ENCODE measurements at places on chromosomes 12 and 14.

DNA sequence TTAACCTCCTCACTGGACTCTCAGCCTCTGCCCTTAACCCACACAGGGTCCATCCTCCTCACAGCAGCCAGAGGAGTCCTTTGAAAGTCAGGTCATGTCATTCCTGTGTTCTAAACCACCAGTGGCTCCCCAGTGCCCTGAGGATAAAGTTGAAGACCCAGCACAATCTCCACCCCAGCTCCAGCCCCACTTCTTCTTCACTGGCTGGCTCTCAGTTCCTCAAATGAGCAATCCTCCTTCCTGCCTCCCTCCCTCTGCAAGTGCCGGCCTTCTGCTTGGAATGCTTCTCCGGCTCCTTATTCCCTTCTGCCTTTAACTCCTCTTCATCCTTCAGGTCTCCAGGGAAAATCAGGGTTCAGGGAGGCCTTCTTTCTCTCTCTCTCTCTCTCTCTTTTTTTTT lies 32.0 kb upstream of the SPPL3 start:
- no peak for DNase-seq

DNA sequence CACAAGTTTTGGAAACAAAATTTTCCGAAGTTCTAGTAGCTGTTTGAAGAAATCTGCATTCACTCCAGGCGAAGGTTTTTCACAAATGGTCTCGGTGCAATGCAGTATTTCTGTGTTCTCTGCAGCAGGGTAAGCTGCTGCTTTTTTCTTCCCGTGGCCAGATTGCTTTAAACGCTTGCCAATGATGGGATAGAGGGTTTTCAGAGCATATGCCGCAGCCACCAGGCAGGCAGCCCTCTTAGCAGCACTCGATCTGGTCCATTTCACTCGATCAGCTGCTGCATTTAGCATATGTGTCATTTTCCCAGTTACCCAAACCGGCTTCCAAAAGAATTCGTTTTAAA lies 315 bp downstream of the ABCD2 start:
- DNase-seq = no peak

- DNase-seq = no peak
Measured at GRCh38 chr12:25524366-25524765, 28.7 kb downstream of the LMNTD1 start.

GRCh38 chr12:57590864-57591781 lies at the start of gene PIP4K2C:
Gene PIP4K2C, plus strand, starts transcription at chr12:57591192. Its CDS starts 98 bp downstream, at chr12:57591290.
- DNase-seq = peak; percentile 57

DNA sequence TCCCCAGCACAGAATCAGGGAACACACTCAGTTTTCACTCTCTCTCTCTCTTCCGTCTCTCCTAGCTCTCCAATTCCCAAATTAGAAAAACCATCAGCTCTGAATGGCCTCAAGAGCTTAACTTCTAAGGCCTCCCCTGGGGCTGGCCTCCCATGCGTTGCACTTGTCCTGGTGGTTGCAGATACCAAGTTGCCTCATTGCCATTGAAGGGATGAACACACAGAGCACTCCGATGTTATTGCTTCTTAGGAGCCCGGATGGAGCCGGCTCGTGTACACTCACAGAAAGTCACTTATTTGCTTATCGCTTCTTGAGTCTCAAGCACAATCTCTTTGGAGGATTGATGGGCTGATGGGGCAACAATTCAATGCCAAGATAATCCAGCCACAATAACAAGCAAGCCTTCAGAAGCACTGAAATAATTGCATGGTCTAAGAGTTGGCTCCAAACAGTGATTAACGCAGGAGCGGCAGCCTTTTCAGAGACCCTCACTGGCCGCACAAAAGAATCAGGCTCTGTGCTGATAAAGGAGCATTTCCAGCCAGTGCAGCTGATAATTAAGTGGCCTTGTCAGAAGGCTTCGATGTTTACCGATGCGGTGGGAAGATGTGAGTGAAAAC lies 175.8 kb upstream of the TMEM132C start:
- DNase-seq = no peak

DNA sequence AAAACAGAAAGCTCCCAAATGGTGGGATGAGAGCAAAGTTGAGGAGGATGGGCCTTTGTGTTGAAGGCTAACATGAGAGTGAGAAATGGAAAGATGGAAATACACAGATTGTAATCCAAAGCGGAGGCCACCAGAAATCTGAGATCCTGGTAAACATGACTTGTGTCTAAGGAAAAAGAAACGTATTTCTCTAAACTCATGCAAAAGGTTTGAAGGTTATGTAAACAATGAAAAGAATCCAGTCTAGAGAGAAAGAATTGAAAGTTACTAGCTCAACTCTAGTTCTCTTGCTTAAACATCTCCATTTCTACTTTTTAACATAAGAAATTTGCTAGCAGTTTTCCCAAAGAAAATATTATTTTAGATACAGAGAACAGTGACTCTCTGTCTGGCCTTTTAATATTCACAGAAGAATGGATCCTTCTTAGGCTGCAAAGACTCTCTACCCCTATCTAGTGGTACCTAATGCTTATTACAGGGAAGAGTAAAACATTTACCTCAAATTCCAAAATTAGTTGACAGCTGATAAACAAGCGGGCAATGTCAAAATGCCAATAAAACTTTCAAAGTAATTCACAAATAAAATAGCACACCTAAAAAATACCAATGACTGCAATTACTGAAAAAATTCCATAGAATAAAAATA lies 75.8 kb upstream of the SOX5 start:
- no peak for DNase-seq

GRCh38 chr12:8037046-8037663 lies 4.6 kb downstream of the FOXJ2 start:
- DNase-seq = no peak

DNA sequence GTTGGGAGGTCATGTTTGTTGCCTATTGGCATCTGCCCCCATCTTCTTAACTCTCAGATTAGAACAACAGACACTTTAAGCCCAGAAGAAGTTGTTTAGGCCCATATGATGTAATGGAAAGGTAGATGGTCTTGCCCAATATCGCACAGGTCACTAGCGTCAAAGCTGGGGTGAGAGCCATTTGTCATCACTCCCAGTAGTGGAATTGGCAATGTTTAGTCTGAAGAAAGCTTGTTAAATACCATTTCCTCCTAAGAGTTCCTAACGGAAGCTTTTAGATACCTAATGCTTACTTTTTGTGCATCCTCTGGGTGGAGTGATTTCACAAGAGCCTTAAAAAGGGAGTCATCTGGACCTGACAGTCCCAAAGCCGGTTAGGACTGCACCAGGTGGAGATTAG lies 125.4 kb downstream of the DACT1 start:
- DNase-seq = no peak

DNA sequence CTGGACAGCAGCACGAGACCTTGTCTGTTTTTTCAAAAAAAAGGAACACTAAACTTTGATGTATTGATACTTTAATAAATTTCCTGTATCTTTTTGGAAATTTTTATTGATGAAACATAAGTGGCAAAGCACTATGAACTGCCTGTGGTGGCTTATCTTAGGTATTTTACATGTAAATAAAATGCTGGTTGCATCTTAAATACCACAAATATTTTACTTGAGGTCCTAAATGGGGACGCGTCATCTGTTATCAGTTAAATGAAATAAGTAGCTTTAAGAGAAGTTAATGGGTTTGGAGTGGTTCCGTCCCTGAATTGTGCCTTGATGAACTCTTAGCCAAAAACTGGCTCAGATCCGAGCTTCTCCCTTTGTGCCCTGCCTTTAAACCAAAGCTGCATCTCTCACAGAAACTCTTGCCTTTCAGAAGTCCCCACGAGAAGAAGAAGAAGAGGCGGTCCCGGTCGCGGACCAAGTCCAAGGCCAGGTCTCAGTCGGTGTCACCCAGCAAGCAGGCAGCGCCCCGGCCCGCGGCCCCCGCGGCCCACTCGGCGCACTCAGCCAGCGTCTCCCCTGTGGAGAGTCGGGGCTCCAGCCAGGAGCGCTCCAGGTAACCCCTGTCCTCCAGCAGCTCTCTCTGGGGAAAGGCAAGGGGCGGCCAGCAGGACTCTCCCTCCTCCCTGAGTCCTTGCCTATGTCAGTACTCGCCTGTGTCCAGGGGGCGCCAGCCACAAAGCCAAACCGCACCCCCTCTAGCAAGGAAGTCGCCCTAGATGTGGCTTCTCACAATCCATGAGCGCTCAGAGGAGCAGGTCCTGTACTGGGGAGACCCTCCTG lies 31.2 kb upstream of the MMP17 start:
- no peak for DNase-seq

GRCh38 chr12:3841783-3842182 lies 31.4 kb downstream of the PARP11 start:
- DNase-seq = no peak

DNA sequence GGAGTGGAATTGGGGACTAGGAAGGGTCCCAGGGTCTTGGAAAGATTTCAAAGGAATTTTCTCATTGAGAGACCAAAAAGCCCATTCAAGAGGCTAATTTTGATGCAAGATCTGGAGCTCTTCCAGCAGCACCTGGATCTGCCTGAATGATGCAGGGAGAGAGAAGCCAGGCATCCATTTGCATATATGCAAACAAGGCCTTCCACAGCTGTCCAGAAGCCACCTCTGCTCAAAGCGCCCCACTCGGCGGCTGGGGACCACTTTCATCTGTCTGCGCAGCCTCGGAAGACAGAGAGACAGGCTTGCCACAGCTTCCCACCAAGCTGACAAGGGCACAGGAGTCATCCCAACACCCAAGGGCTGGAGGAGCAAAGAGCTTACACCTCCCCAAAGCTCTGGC lies 295.6 kb downstream of the DPF3 start:
- no peak for DNase-seq

GRCh38 chr12:128916425-128916824 lies 63.1 kb downstream of the GLT1D1 start:
- DNase-seq = no peak

DNA sequence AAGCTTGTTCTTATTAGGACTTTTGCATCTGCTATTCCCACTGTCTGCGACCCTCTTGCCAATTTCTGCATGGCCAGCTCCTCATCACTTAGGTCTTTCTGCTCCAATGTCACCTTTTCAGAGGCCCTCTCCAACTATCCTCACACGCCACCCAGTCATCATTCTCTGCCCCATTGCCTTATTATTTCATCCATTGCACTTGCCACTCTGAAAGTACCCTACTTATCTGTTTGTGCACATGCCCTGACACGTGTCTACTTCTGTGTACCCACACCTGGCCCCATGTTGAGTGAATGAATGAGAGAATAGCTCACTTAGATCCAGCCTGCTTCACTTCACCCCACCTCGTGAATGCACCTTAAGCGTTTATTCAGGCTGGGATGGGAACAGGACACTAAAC lies 218.7 kb upstream of the TBX3 start:
- no peak for DNase-seq

- DNase-seq = no peak
Measured at GRCh38 chr14:77329872-77330271, 9.0 kb downstream of the GSTZ1 start.

GRCh38 chr12:14577344-14577743 lies 9.7 kb upstream of the PLBD1 start:
- DNase-seq = no peak

DNA sequence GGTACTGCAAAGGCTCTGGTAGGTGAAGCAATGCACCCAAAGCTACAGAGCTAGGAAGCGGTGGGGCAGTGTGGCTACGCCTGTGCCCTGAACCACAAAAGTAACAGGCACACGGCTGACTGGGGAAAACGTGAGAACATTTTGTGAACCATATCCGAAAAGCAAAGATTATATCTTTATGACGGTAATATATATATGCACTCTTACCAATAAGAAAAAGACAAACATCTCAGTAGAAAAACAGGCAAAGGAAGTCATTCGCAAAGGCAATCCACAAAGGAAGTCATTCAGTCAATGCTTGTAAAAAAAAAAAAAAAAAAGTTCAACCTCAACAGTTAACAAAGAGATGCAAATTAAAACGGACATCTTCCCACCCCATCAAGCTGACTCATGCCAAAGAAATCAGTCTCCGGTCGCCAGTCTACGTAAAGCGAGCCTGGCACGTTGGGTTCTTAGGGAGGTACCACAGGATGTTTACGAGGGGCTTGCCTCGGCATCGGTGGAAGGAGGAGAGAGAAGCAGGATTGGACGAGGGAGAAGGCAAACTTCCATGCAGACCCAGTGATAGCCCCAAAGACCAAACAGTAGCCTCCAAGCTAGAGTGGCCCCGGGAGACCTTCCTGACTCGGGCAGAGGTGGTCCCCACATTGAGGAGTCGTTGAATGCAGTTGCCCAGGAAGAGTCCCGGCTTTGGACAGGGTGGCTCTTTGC lies 39.4 kb upstream of the PPP2R5C start:
- peak; percentile 63 for DNase-seq

- DNase-seq = no peak
Measured at GRCh38 chr12:9992296-9992695, 6.6 kb downstream of the CLEC1B start.

GRCh38 chr12:13135371-13136178 lies 32.1 kb upstream of the GSG1 start:
- DNase-seq = no peak

DNA sequence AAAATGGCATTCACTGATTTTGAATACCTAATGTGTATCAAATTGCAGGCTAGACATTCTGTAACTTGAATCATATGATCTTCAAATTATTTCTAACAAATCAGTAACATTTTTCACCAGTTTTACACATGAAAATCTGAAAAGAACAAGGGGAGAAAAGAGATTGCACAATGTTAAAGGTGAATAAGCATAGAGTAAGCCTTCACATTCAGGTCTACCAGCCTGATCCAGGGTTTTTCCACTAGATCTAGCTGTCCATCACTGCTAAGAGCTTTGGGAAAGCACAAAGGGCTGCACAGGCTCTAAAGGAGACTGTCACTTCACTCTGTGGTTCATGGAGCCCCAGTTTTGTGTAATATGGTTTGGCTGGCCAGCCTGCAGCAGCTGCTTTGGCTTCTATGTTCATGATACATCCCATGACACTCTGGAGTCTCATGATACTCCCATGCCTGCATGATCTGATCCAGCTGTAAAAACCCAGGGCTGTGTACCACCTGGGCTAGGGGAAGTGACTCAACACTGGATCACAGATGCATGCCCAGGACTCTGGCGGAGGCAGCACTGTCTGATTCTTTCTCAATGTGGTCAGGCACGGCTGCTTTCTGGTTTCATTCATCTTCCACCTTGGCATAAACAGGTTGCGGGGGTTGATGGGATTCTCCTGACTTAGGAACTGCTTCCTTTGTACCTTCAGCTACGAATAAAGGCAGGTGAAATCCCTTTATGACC lies 859.7 kb downstream of the GALC start:
- no peak for DNase-seq

DNA sequence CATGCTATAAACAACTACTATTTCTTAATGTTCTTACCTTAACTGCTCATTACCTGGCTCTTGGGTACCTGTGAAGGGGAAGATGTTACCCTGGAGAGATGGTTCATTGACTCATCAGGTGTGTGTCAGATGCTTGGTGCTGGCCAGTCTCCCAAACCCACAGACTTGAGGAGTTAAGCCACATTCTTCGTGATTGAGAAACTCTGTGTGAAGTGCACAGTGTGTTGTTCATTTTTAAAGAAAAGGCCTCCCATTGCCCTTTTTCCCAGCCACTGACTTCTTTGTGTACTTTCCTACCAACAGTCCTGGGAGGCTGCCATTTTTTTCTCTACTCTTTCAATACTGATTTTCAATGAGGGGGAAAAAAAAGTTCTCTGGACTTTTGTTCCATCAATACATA lies 3.2 kb downstream of the MGST1 start:
- DNase-seq = no peak

GRCh38 chr14:29102996-29103395 lies 336.4 kb downstream of the FOXG1 start:
- DNase-seq = no peak

Measured in activated CD4-positive, alpha-beta T cell treated with anti-CD3 and anti-CD28 coated beads, Interleukin-2, amount 50 U/mL, for 4 hours (primary cell).